ENCODE measurements at places on chromosomes 16 and 17.

GRCh38 chr16:67723911-67724305 lies 4.8 kb upstream of the GFOD2 start:
- H3K36me3 ChIP-seq, result peaks cover 55% of the 10 kb centered on the region
- peaks cover 17% of the 10 kb centered on the region for H3K4me1 ChIP-seq
- H3K27ac ChIP-seq, result no peak overlapping the region
- DNase-seq, result no peak
- H3K4me3 ChIP-seq, result no peak overlapping the region

DNA sequence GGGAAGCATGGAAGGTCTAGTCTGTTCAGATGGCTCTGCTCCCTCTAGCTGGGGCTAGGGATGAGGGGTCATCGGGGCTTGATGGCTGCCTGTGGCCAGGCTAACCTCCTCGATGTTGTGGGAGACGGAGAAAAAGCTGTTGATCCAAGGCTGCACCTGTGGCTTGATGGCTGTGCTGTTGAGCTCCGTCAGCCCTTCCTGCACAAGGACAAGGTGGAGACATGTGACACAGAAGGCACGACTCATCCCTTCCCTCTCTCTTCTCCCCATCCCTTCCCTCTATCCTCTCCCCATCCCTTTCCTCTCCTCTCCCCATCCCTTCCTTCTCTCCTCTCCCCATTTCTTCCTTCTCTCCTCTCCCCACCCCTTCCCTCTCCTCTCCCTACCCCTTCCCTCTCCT lies 28.2 kb downstream of the FCSK start:
- no peaks in the 10 kb centered on the region for H3K27me3 ChIP-seq
- H3K4me1 ChIP-seq, result peaks cover 28% of the 10 kb centered on the region
- no peak overlapping the region for H3K4me3 ChIP-seq
- DNase-seq, result no peak
- H3K27ac ChIP-seq, result no peak overlapping the region

- H3K4me3 ChIP-seq, result no peak overlapping the region
- H3K4me1 ChIP-seq, result peaks cover 9% of the 10 kb centered on the region
- H3K27ac ChIP-seq, result no peak overlapping the region
- no peaks in the 10 kb centered on the region for H3K27me3 ChIP-seq
- no peak for DNase-seq
Measured at GRCh38 chr17:66739553-66739952, 95.4 kb upstream of the CACNG5 start.

- no peak for DNase-seq
- H3K27ac ChIP-seq, result no peak overlapping the region
- no peaks in the 10 kb centered on the region for H3K4me1 ChIP-seq
- H3K36me3 ChIP-seq, result peaks cover 5% of the 10 kb centered on the region
- H3K27me3 ChIP-seq, result no peaks in the 10 kb centered on the region
Measured at GRCh38 chr17:69535016-69535570, 120.6 kb downstream of the MAP2K6 start.

- H3K4me1 ChIP-seq, result no peaks in the 10 kb centered on the region
- H3K4me3 ChIP-seq, result no peak overlapping the region
- peaks cover 49% of the 10 kb centered on the region for H3K27me3 ChIP-seq
- no peak overlapping the region for H3K27ac ChIP-seq
- DNase-seq, result no peak
- no peaks in the 10 kb centered on the region for H3K36me3 ChIP-seq
Measured at GRCh38 chr17:9755083-9755482, 36.3 kb downstream of the DHRS7C start.
